CD4-positive, alpha-beta T cell treated with Interleukin-12 subunit alpha and Interleukin-12 subunit beta, for 1 hour (primary cell): ENCODE measurements at places on chromosomes 2 and 18.

- DNase-seq: no peak
These were observed 37.8 kb upstream of the CREB1 start for GRCh38 chr2:207491956-207492355.

DNA sequence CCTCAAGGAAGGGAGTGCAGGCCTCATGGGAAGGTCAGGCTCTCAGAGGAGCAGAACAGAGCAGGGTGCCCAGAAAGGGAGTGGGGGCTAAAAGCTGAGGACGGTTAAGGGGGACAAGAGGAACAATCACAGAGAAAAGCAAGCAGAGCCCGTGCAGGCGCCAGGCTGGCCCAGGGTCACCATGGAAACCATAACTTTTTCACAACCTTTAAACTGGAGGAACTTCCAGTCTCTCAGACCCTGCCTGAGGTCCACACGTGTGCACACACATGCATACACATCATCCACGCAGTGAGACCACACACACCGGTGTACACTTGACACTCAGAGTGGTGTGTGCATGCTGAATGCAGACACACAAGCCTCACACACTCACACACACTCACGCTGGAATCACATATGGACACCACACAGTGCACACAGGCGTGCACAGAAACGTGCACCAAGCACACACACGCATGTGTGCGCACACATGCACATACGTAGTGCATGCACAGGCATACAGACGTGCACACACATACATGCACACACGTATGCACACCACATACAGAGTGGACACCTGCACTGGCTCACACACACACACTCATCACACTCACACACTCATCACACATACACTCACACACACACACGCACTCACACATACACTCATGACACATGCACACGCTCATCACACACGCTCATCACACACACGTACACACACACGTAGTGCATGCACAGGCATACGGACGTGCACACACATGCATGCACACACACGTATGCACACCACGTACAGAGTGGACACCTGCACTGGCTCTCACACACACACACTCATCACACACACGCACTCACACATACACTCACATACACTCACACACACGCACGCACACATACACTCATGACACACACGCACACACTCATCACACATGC is 37.2 kb upstream of the SNED1 start:
- no peak for DNase-seq

DNA sequence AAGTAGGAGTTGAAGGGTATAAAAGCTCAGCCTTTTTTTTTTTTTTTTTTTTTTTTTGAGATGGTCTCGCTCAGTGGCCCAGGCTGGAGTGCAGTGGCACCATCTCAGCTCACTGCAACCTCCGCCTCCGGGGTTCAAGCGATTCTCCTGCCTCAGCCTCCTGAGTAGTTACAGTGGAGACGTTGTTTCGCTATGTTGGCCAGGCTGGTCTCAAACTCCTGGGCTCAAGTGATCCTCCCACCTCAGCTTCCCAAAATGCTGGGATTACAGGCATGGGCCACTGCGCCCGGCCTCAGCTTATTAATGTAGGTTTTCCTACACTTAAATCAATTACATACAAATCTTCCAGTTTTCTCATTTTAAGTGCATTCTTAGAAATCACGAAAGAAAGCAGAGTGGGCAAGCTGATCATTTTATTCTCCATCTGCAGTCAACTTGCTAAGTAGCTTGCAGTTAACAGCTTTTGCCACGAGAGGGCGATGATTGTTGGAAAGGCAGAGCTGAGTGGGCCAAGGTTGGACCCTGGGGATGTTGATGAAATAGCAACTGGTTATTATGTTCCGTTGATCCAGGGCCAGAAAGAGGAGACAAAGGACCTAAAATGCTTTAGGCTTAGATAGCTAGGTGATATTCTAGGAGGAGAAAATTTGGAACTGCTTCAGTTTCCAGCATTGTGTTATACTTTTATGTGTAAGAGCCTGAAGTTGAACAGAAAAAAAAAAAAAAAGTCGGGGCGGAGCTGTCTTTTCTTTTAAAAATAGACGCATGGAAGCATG is 234.4 kb upstream of the EPAS1 start:
- peak; percentile 66 for DNase-seq

- no peak for DNase-seq
These were observed 98.3 kb downstream of the KLF7 start for GRCh38 chr2:207067473-207067872.

- no peak for DNase-seq
These were observed 60.4 kb downstream of the ARL4C start for GRCh38 chr2:234436482-234436837.

- DNase-seq: no peak
These were observed 91.0 kb downstream of the ICA1L start for GRCh38 chr2:202780514-202781021.

- peak; percentile 63 for DNase-seq
These were observed 169.4 kb downstream of the THADA start for GRCh38 chr2:43426305-43427031.

DNA sequence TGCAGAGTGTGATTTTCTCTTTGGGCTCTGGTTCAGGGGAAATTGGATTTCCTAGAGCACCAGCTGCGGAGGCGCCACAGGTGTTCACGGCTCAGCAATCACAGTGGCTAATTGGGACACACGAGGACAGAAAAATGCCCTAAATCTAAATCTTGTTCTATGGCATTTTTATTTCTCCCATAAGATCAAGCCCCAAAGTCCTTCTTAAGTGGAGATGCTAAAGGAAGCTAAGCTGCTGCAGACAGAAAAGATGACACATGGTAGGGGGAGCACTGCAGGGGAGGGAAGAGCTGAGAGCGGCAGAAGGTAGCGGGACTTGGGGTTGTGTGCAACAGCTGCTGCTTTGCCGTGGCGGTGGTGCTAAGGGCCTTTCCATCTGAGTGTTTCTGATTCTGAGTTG is 280.6 kb downstream of the MYT1L start:
- no peak for DNase-seq

DNA sequence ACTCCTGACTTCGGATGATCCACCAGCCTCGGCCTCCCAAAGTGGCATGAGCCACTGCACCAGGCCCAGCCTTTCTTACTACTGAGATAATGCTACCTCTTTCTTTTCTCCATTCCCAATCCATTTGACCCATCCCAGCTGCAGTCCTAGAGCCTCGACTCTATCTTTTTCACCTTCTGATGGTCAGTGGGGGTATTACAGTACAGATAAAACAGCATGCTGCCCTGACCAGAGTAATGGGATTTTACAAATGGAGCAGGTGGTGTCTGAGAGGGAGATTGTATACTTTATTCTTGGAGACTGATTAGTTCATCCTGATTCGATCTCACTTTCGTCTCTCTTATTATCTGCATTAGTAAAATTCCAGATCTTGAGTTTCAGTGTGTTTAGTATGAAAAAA is 238.6 kb upstream of the TNP1 start:
- no peak for DNase-seq

GRCh38 chr2:99573634-99574251 is 83.9 kb upstream of the REV1 start:
- DNase-seq: no peak

DNA sequence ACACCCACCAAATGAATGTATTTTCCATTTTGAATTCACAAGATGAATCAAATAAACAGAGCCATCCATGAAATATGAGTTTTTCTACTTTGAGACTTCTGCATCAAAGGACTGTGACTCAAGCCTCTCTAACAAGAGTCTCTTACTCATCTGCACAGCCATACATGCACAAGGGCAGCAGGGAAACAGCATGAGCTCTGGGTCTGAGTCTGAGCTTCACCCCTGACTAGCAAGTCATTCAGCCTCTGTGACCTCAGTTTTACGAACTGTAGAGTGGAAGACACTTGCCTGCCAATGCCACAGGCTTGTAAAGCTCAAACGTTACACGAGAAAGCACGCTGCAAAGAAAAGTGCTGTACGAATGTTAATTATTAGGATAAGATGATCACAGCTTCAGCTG is 42.9 kb downstream of the MREG start:
- no peak for DNase-seq

GRCh38 chr2:54500404-54501205 is 44.5 kb downstream of the SPTBN1 start:
- no peak for DNase-seq

DNA sequence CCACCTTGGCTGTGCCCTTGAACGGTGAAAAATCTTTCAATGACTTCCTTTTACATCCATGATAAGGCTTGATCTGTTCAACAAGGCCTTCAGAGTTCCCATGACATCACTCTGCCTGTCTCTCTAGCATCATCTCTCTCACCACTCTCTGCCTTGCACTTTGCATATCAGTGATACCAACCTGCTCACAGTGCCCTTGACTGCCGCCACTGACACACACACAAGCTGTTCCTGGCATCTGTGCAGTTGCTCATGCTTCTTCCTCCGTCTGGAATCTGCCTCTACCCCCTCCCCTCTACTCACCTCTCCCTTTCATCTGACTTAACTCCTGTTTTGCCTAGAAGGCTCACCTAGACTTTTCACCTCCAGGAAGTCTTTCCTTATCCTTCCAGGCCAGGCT is 79.1 kb upstream of the SEC11C start:
- DNase-seq: no peak

- no peak for DNase-seq
These were observed 2.6 kb downstream of the C2orf72 start for GRCh38 chr2:231039821-231040364.

- DNase-seq: no peak
These were observed 3.6 kb downstream of the TMEM177 start for GRCh38 chr2:119682578-119682977.

DNA sequence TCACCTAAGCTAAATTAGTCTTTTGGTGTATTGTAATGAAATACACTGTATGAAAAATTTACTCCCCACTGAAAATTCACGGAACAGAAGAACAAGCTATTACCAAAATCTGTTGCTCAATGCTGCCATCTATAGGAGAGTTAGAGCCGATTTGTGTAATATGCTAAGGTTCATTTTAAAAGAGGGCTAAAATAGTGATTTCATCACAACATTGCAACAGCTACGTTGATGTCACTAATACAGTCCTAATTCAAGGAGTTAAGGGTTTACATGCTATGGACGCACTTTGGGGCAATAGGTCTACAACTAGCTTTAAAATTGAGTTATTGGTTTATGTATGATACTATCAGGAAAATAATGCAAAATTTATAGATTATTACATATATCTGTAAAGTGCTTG is 3.0 kb upstream of the IRS1 start:
- peak; percentile 79 for DNase-seq
